ENCODE measurements at places on chromosomes 5 and 9. TPM values are rescaled to one million over a fixed set of nuclear protein-coding genes. Genes with fewer than 3 reads are reported as not detected.

Gene POU5F2
- 1.5 TPM for total RNA-seq

Gene CHMP5
- total RNA-seq: 47.5 TPM

Gene PTGER4
- 48.3 TPM for total RNA-seq

Gene CDH18
- total RNA-seq: not detected

Gene KLF9
- total RNA-seq: 98.7 TPM

Gene SMIM3
- total RNA-seq: 52.4 TPM

Gene ALDH1A1
- 43.9 TPM for total RNA-seq

Gene HMHB1
- total RNA-seq: not detected

Gene WNT8A
- total RNA-seq: not detected

Gene BRINP1
- not detected for total RNA-seq

Gene CATSPER3
- total RNA-seq: not detected

Gene PCDHB16
- 18.3 TPM for total RNA-seq

Gene NMUR2
- not detected for total RNA-seq

Gene SKP1
- 144 TPM for total RNA-seq

Gene NRG2
- total RNA-seq: 12.8 TPM

Gene EPB41L4A
- total RNA-seq: 9.4 TPM

Gene CPLANE1
- total RNA-seq: 13.1 TPM

Gene LVRN
- 4.2 TPM for total RNA-seq

Gene OBP2B
- not detected for total RNA-seq

Gene DNM1
- 31.9 TPM for total RNA-seq

Gene BHMT
- total RNA-seq: not detected

Gene P4HA2
- 22.6 TPM for total RNA-seq

Gene SPINK6
- not detected for total RNA-seq

Gene FGF10
- total RNA-seq: 7.5 TPM

Gene TGFBI
- total RNA-seq: 174 TPM

Gene LHX3
- total RNA-seq: not detected

Gene PCDHB13
- 6.7 TPM for total RNA-seq

Gene FBP2
- not detected for total RNA-seq

Gene CENPP
- total RNA-seq: 0.43 TPM

Gene PPP3R2
- not detected for total RNA-seq

Gene FASTKD3
- total RNA-seq: not detected

Gene SLC9A3
- total RNA-seq: 9.9 TPM

Gene ADAMTSL1
- 12.3 TPM for total RNA-seq

Gene FCN2
- not detected for total RNA-seq

Gene ZNF608
- total RNA-seq: 15.4 TPM

Gene IFNK
- not detected for total RNA-seq

Gene BTNL3
- not detected for total RNA-seq

Gene AK8
- not detected for total RNA-seq

Gene FAM169A
- not detected for total RNA-seq

Data from ascending aorta (tissue), 2 donors.